ENCODE measurements at places on chromosomes 6 and 20.

- no peak for ATAC-seq
These were observed 799.3 kb downstream of the TBC1D32 start for GRCh38 chr6:120534954-120535353.

DNA sequence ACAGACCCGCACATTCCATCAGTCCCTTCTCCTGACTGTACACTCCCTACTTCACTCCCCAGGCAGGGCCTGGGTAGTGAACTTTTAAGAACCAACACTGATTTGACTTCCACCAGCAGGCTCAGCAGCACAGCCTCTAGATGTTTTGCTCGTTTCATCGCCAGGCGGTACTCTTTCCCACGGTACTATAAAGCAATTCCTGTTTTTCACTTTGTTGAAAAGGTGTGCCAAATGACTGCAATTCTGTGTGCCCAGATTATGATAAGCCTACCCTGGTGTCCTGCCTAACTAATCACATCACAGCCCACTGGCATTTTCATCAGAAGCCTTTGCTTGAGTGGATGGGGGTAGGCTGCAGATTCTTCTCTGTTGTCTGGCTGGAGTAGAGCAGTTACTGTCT lies 12.9 kb upstream of the WTAP start:
- ATAC-seq = no peak

GRCh38 chr20:58406422-58407001 lies 17.5 kb downstream of the VAPB start:
- no peak for ATAC-seq

GRCh38 chr20:50272030-50272723 lies 81.5 kb downstream of the CEBPB start:
- no peak for ATAC-seq

DNA sequence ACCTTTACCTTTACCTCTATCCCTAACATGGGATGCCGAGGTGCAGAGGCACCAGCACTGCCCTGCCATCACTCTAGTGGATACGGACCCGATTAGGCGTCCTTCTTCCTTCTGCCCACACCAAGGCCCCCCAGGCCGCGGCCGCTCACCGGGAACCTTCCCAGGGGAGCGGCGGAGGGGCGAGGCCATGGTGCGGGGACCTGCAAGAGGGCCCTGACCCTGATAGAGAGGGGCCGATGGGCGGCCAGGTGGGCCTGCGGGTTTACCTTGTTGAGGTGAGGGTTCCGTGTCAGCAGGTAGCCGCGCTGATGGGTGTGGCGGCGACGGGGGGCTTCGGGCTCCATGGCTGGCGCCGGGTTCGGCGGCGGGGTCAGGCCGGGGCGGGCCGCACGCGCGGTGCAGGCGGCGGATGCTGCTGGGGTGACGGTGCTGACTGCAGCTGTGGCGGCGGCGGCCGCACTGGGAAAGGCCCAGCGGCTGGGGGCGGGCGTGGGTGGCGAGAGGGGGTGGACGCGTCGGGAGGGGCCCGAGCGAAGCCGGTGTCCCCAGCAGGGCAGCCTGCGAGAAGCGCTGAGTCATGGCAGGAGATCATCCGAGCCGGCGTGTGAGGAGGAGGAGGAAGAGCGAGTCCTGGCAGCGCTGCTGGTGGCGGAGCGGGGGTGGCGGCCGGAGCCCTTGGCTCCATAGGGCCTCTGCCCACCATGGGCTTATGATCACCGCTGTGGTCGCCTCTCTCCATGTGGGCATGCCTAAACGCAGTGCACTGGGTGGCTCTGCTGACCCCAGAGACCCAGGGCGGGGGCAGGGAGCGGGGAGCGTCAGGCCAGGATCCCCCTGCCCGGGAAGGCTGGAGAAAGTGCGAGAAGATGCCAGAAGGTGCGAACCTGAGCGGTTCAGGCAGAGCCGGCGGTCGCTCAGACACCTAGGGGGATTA lies at the start of gene ME1:
Gene ME1 (minus strand): TSS at position 441 of the 934 bp plus-strand sequence. CDS start 97 bp downstream, at position 344.
- ATAC-seq = peak; percentile 59

DNA sequence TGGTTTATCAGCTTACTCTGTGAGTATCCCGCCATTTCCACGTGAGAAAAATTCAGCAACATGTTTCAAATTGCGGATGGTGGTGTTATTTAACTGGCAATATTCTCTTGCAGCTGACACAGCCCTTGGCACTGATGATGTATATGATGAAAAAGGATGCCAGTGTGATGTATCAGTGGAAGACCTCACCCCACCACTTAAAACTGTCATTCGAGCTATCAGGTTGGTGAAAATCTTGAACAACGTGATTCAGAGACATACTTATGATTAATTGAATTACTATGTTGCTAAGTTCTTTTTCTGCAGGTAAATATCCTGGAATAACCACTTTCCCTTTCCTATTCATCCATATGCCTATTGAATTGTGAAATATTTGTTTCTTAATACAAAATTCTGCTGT lies 55.7 kb downstream of the KHDC1L start:
- no peak for ATAC-seq

DNA sequence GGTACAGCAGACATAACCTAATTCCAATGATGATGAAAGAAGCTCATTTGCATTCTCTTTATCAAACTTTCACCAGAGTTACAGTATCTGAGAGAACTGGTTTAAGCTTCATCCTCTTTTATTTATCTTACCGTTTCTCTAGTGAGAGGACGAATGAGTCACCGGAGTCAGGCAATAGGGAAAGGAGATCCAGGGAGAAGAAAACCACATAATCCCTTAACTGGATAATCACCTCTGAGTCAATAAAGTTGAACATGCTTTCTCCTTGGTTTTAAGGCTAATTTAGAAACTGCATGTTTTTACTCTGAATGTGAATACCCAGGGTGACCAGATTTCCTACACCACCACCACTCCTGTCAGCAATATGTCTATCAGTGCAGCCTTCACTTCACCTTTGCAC lies 313.7 kb upstream of the TBX18 start:
- no peak for ATAC-seq

DNA sequence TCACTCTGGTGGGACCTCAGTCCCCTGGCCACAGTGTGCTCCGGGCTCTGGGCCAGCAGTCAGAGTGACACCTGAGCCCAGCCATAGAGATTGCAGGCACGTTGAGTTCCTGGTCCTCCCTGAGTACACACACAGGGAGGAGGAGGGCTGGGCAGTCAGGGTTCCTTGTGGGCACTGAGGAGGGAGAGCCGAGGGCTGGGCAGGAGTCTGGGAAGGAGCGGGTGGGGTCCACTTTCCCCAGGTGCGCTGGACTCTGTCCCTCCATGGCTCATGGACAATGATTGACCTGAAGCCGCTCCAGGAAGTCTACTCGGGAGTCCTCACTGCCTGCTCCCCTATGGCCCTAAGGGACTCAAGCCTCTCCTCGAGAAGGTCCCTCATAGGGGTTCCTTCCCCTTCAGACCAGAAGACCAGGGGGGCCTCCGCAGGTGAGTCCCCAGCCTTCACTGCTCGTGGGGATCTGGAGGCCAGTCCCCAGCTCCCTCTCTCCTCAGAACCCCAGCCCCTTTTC lies 1.1 kb downstream of the SLC44A4 start:
- ATAC-seq = no peak

DNA sequence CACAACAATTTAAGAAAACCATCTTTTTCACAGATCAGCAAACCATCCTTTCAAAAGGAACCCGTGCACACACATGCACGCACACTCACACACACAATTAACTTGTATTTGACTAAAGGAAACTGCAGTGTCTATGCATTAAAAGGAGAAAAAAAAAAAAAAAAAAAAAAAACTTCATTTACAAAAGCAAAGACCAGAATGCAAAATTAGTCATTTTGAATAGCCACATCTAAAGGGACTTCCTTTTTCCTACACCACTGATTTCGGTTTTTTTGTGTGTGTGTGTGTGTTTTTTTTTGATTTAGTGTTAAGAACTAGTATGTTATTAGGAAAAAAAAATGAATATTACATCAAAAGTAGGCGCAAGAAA lies 6.3 kb downstream of the ZMYND8 start:
- peak; percentile 12 for ATAC-seq

- ATAC-seq = no peak
These were observed 88.6 kb downstream of the FNDC1 start for GRCh38 chr6:159257846-159258245.

DNA sequence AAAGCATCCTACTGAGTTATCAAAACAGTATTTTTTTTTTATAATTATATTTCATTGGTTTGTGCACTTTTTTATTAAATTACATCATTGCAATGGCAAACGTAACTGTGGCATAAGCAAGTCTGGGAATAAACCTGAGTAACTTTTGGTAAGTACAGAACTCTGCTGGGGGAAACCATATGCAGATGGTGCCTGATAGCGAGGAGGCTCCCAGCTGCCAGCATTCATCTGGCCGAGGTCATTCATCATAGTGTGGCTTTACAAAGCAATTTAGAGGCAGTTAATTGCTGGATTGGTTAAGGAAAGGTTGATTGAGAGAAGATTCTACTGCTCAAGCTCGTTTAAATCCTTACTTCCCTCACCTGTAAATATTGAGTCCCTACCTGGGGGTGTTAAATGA lies 52.6 kb downstream of the HECA start:
- no peak for ATAC-seq

- no peak for ATAC-seq
These were observed 132.0 kb upstream of the JAG1 start for GRCh38 chr20:10805764-10806163.

- ATAC-seq = no peak
These were observed 41.8 kb upstream of the TOP1 start for GRCh38 chr20:40986774-40987173.

DNA sequence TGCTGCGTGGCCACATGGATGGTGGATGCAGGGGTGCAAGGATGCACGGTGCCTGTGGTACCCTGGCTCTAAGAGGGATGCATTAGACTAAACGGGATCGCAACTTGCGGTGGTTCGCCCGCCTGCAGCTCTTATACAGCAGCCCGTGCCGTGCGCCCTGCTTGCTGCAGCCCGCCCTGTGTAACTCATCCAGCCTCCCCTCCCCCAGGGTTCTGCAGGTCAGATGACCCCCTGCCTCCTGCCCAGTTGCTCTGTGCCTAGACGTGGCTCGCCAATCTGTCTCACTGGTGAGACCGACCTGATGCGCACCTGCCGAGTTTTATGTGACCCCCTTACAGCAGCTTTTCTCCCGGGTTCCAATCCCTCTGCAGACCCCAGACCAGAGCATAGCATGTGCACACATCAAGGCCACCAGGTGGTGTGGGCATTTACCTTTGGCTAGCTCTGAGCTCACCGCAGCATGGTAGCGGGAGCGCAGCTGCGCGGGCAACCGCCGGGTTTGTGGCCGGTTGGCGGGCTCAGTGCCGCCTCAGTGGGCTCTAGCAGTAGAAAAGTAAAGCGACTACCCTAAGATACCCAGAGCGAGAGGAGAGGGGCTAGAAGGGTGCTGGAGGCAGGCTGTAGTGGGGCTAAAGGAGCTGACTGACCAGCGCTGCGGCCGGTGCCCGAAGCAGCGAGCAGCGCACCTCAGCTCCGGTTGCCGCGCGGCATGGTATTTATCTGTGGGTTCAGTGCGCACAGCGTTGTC lies 693 bp upstream of the GNAS-AS1 start:
- no peak for ATAC-seq

DNA sequence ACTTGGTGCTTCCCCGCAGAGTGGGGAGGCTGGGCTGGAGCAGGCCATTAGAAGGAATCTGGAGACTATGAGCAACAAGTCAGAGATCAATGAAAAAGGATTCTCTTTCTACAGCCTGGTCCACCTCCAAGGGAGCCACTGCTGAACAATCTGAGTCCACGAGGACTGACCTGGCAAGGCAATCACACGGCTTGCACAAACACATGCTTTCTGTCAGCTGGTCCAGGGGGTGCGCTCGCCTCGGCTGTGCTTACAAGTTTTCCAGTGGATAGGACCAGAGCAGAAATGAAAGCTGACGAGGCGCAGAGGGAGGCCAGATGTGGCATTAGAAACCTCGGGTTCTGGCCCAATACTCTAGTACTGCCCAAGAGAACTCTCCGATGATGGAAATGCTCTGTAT lies 18.1 kb downstream of the KCNK5 start:
- ATAC-seq = no peak

DNA sequence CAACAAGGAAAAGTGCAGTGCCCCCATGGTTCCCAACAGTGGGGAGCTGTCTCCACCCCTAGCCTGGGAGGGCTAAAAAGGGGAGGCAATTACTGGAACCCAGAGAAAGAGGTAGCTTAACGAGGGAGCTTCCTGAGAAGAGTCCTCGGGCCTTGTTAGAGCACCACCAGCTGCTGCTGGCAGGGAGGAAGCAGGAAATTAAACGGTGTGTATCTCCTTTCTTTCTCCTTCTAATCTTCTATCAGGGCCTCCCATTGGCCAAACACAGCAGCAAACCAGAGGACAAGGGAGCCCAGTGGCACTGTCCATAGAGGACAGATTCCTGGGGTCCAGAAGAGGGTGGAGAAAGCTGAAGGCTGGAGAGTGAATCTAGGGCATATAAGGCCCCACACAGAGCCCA lies 7.6 kb upstream of the BTN2A2 start:
- no peak for ATAC-seq

DNA sequence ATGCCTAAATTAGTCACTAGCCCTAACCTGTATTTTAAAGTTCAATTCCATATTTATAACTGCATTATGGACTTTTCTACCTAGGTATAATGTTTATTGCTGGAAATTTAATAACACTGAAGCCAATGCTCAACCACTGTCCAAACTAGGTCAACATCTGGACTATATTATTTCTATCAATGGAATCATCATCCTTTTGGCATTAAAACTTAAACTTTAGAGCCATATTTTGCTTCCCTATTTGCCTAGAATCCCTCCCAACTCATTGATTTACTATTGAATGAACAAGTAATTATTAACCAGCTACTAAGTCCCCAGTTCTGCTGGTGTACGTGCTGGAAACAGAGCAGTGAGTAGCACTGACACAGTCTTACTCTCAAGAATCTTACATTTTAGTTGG lies 291.7 kb upstream of the SPTLC3 start:
- no peak for ATAC-seq

DNA sequence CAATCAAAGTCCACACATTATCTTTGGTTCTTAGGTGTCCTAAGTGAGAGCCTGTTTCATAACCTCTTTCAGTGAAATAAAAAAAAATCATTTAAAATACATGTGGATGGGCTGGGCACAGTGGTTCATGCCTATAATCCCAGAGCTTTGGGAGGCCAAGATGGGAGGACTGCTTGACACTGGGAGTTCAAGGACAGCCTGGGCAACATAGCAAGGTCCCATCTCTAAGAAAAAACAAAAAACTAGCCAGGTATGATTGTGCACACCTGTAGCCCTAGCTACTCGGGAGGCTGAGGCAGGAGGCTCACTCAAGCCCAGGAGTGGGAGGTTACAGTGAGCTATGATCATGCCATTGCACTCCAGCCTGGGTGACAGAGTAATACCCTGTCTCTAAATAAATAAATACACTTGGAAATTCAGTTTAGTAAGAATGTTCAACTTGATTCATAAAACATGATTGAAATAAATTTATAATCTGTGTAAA lies 3.6 kb downstream of the MPC1 start:
- ATAC-seq = no peak

DNA sequence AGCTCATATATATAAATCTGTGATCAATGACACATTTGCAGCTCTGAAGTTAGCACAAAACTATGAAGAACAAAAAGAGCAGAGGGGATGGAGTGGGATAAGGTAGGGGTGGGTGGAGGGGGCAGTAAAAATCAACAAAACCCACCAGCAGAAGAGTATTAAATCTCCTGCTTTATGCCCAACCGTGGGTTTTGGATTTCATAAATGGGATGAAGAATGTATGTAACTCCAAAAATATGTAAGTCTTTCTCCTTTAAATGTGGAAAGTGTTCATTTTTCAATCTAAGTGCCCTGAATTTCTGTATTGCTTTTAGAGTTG lies 480.3 kb upstream of the MARCKS start:
- ATAC-seq = no peak

GRCh38 chr6:82237013-82237412 lies 10.5 kb downstream of the IBTK start:
- ATAC-seq = no peak

- ATAC-seq = no peak
These were observed 59.6 kb upstream of the ZFP64 start for GRCh38 chr20:52251136-52251700.

GRCh38 chr20:14838663-14839628 lies 501.5 kb upstream of the FLRT3 start:
- no peak for ATAC-seq
